ENCODE measurements at places on chromosomes 6 and 20. TPM values are rescaled to one million over a fixed set of nuclear protein-coding genes. Genes with fewer than 3 reads are reported as not detected.

Gene ACSS2
- 33.3 TPM for total RNA-seq

Gene F13A1
- total RNA-seq = 0.02 TPM

Gene NKAIN2
- 3.7 TPM for total RNA-seq

Gene KIF25
- not detected for total RNA-seq

DNA sequence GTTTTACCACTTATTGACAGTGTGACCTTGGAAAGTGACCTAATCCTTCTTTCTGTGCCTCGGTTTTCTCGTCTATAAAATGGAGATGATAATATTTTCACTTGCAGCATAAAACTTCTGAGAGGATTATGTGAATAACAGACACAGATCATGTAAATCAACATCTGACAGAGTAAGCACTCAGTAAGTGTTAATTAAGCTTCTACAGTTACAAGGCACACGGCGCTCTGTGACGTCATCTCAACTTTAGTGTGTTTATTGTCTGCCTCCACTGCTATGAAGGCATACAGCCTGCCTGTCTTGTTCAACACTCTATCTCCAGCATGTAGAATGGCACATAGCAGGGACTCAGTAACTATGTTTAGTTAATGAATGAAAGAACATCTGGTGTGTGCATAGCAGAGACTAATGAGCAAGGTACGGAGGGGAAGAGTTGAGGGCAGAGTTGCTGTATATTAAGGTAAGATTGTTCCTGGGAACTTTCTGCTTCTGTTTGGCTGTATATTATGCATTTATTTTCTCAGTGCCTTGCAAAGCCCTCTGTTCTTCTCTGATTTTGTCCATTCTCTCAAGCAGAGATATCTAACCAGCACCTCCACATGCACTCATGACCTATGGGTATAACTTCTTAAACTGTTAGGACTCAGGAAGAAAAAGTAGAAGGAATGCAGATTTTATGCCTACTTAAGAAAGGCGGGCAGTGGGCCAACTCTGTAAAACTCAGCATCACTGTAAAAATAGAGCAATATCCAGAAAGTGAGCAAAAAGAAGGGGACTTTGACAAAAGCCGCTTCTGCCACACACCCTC, 66.4 kb upstream of the STMND1 start:
- no peak for DNase-seq

DNA sequence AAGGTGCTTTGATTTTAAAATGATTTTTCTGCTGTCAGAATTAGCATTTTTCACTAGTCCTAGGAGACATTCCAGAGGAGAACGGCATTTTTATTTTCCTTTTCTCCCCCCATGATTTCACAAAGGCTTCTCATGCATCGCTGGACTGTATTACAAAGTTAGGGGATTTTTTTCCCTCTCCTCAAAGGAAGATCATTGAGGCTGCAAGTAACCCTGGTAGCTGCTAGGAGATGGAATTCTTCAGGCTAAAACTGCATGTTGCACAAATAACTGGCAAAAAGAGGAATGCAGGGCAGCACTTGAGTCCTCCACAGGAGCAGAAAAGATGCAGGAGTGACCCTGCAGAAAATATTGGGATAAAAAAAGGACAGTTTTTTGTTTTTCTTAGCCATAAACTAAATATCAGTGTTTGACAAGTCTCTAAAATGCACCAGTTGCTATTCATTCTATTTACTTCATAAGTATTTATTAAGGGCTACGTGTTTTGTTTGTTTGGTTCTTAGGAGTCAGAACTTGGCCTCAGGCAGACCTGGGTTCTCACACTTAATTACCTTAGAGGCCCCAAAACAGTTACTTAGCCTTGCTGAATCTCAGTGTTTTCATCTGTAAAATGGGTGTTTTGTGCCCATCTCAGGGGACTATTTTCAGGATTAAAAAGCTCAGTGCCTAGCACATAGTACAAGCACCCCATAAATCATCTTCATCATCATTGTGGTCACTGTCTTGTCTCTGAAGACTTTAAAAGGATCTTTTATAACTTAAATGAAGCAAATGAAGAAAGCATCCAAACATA, 144.5 kb upstream of the ID4 start:
- DNase-seq = no peak

- DNase-seq = no peak
Measured at GRCh38 chr6:75481394-75481793, 12.2 kb downstream of the FILIP1 start.

DNA sequence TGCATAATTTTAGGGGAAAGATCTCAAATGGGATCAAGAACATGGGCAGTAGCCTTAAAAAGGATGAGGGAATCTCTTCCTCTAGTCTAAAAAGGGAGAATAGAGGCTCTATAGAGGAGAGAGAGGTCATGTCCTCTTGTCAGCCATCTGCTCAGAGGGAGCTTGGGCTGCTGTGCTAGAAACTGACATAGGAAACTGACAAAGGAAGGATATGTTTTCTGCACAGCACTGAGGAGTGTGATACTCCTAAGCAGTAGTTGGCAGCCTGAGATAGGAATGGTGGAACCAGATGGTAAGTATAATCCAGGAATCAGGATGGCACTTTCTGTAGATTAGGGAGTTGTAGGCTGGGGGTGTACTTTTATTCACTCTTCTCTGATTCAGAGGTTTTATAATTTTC, 59.2 kb downstream of the PTPRA start:
- no peak for DNase-seq

DNA sequence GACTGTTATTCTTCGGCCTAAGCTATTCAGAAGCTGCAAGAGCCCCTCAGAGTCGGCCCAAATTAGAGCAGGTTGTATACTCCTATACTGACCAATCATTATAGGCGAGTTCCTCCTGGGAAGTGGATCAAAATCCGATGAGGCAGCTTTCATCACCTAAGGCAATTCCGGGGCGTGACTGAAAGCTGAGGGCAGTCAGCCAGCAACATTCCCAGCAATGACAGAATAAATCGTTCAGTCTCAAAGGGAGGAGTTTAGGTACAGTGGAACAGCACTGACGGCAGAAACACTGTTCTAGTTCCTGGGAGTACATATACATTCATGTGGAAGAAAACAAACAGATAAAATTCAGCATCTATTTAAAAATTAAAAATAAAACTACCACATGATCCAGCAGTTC, 10.8 kb downstream of the HLA-DQB2 start:
- no peak for DNase-seq

- DNase-seq = no peak
Measured at GRCh38 chr6:24642061-24642460, 3.9 kb downstream of the KIAA0319 start.

- DNase-seq = no peak
Measured at GRCh38 chr6:166955865-166956443, 396 bp downstream of the RNASET2 start.

DNA sequence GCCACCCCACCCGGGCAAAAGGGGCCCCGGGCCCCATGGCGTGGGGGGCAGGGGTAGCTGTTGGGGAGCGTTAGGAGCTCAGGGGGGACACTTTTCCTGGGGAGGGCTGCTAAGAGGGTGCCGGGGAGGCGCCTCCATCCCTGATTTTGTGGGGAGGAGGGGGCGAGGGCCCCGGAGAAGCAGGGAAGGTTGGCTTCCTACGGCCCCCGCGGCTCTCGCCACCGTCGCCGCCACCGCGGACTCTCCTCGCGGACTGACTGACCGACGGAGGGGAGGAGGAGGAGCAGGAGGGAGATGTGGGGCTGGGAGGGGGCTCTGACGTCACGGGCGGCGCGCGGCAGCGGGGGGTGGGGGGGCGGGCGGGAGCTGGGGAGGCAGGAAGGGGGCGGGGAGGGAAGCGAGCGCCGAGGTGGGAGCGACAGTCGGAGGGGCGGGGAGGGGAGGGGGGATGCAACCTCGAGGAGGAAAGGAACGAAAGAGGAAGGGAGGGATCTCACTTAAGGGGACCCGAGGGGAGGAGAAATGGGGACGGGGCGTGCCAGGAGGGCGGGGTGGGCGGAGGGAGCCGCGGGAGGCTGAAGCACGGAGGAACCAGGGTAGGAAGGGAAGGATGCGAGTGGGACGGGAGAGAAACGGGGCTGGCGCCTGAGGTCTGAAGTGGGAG, 5.1 kb downstream of the GABBR1 start:
- DNase-seq = no peak

GRCh38 chr6:20606831-20607230, 72.6 kb downstream of the CDKAL1 start:
- no peak for DNase-seq

GRCh38 chr6:141097471-141097870, 1035.3 kb upstream of the GJE1 start:
- DNase-seq = no peak

DNA sequence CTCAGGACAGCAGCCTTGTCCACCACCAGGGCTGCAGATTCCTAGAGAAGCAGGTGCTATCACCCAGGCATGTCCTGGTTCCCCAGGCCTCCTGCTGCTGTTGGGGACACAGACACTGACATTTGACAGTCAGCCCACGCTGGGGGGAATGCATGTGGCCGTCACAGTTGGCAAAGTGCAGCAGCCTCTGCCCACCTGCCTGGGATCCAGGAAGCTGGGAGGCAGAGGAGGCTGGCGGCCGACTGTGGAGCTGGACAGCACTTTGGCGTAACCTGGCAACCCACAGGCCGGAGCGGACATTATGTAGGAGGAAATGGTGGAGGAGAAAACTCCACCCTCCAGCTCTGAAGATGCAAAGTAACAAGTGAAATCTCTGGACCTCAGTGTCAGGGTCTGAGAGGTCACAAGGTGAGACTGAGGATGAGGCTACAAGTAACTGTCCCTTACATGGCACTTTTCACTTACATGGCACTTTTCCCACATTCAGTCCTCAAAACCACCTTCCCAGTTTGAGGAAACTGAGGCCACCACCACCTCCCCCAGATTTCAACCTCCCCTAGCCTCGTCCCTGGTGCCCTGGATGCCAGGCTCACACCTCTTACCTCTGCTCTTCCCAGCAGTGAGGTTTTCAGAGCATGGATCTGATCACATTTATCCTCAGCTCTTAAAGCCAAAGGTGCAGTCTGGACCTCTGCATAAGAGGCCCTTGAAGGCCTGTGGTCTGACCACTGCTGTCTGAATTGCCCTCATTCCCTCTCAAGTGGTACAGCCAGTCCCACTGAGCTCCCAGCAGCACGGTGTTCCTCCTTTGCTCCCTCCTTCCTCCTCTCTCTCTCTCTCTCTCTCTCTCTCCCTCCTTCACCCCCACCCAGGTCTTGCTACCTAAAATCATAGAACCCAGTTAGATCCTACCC, 8.7 kb downstream of the MAP1LC3A start:
- DNase-seq = no peak

GRCh38 chr6:81023007-81023582, 729.4 kb downstream of the TENT5A start:
- no peak for DNase-seq

DNA sequence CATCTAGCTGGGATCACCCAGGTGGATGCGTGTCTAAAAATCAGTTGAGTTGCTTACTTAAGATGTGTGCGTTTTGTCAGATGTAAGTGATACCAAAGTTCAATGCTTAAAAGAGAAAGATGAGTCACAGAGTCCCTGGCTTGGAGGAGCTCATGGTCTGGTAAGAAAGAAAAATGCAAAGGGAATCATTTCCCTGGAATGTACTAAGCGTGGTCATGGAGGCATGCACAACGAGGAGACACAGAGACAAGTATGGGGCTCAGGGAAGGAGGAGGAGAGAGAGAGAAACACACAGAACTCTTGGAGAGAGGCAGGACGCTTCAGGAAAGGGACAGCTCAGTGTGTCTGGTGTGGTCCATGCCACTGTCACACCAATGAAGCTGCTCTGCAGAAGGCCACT, 186.9 kb upstream of the GMDS start:
- DNase-seq = no peak

GRCh38 chr6:163577404-163577803, 162.9 kb downstream of the QKI start:
- no peak for DNase-seq
